GM12891 (cell line): ENCODE measurements at places on chromosomes 12 and 14.
A peak's percentile ranks its signal among the peaks of the same experiment; 100 is the strongest.

DNA sequence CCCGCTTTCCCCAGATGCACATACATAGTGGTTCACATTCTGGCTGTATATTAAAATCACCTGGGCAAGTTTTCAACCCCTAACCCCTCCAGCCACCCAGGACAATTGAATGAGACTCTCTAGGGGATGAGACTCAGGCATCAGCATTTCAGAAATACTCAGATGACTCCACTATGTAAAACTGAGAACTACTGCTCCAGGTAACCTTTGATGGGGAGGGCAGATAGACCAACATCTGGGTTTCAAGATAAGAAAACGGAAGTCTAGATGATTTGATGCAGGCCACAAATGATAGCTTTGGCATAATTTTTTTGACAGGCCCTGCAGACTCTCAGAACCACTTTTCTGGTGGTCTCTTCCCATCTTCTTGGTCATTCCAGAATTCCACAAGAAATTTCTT, 341.1 kb downstream of the EMP1 start:
- DNase-seq, result no peak

DNA sequence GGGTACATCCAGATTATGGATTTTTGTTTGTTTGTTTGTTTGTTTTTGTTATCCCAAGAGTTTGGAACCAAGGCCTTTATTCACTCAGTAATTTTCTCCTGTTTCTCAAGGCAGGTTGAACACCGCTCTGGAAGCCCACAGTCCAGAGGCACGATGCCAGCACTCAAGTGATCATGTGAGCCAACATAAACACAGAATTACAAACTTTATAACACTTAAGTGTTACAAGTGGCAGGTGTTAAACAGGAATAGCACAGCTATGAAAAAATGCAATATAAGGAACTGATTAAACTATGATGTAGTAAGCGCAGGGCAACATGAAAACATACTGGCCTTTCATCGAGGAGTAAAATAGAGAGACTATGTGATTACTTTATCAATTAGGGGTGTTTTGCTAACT, 1885.8 kb upstream of the SEL1L start:
- no peak for DNase-seq

- no peak for DNase-seq
Observed at GRCh38 chr12:114064497-114064896, 98.4 kb upstream of the RBM19 start.

GRCh38 chr12:88471331-88472045, 108.8 kb downstream of the KITLG start:
- DNase-seq, result no peak

DNA sequence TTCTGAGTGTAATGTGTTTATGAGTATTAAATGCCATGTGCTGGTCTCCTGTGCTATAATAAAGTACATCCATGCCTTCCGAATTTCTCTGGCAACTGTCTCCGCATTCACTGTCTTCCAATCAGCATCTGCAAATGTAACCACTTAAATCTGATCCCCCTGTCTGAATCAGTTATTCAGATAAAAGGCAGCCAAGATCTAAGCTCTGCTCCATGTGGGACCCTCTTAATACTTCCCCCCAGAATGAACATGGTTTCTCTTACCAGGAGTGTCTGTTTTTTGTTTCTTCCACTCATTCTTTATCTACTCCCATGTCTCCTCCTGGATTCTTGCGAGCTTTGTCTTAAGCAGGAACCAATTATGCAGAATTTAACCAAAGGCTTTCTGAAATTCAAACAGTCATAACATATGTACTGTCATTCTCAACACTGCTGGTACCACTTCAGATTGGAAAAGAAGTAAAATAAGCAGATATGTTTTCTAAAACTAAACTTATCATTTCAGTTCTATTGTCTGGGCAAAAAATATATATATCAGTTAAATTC, 996.7 kb upstream of the FLRT2 start:
- DNase-seq, result no peak

GRCh38 chr14:50001151-50001998, 108.5 kb downstream of the ARF6 start:
- DNase-seq, result peak; percentile 45
